Hematopoietic multipotent progenitor cell treated with erythropoietin and hydrocortisone succinate and interleukin-3 and kit ligand, for 15 days (in vitro differentiated cells): ENCODE measurements at places on chromosomes 1 and 21.
A peak's percentile ranks its signal among the peaks of the same experiment; 100 is the strongest.

DNA sequence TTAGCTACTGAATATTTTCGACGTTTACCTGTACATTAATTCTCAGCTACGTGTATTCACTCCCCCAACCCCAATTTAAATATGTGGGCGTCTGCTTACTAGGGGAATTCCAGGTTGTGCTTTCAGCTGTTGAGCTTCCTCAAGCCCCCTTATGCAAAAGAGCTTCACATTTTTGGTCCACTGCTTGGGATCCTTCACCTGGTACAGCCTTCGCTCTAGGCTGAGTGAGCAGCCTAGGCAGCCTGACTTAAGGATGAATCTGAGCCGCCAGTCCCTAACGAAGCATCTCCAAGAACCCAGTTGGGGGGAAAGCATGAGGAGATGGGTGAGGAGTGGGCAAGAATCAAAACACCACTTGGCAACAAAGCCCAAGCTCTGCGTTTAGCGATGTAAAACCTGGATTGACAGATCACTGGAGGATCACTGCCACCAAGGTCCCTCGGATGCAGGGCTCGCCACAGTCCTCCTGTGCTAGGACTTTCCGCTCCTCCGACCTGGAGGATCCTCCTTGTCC lies 674 bp downstream of the BCL10 start:
- DNase-seq: no peak

DNA sequence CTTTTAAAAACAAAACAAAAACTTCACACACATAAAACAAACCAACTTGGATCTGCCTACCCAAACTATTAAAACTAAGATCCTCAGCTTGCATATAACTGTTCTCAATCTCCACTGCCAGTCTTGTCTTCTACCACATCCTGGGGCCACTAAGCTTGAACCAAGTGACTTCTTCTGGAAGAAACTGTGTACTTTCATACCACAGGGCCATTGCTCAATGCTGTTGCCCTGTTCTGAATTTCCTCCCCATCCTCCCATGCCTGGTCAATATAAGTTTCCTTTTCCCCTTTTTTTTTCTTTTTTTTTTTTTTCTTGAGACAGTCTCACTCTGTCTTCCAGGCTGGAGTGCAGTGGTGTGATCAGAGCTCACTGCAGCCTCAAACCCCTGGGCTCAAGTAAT lies 109.9 kb downstream of the KIAA0319L start:
- no peak for DNase-seq

GRCh38 chr1:17696417-17697301 lies 58.5 kb upstream of the ACTL8 start:
- no peak for DNase-seq

DNA sequence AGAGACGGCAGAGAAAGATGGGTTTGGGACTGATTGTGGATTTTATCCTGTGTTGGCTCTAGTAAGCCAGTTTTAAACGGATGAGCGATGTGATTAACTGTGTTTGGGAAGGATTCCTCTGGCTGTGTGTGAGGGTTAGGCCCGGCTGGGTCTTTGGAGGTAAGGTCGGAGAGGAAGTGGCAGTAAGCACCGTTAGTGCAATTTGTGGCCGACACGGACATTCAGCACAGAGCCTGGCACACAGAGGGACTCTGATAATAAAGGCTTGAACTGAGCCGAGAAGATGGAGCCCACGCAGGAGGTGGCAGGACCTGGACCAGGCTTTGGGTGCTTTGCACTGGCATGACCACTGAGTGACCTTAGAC lies 1.3 kb downstream of the MTFR1L start:
- DNase-seq: no peak

- DNase-seq: no peak
Observed at GRCh38 chr1:34029954-34030353, 135.1 kb downstream of the CSMD2 start.

DNA sequence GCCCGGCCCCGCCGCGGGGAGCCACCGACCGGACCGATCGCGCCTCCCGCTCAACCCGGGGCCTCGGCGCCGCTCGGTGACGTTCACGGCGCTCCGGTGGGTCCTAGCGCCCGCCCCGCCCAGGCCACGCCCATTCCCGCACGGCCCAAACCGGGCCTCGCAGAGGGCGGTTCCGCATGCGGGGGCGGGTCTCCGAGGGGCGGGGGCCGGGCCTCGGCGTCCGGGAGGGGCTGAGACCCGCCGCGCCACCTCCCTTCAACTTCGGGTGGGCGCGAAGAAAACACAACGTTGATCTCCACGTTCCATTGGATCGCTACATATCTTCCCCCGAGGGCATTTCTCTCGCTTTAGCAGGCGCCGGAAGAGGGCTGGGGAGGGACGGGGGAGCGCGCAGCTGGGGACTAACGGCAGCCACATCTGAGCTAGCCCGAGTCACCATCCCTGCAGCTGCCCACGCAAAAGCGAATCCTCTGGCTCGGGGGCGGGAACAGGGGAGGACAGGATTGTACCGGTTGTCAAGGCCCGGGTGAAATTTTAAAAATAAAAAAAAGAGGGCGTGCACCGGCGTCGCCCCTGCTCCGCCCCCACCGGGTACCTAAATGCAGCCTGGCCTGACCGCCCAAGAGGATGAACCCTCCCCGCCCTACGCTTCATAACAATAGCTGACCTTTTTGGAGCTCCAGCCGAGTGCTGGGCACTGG lies at the start of gene MAD2L2:
Gene MAD2L2, minus strand, starts transcription at position 78 of the 701 bp plus-strand sequence. CDS start 547 bp downstream, outside the sequence.
- peak; percentile 85 for DNase-seq

DNA sequence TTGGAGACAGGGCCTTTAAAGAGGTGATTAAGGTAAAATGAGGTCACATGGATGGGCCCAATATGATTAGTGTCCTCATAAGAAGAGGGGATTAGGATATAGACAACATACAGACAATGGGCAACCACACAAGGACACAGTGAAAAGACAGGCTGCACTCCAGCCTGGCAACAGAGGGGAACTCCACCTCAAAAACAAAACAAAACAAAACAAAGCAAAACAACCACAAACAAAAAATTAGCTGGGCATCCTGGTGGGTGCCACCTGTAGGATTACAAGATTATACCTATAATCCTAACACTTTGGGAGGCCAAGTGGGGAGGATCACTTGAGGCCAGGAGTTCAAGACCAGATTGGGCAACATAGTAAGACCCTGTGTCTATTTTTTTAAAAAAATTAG lies 4.8 kb upstream of the MDM4 start:
- DNase-seq: no peak

GRCh38 chr1:44631333-44631646 lies 43.0 kb downstream of the TMEM53 start:
- DNase-seq: peak; percentile 54

GRCh38 chr1:168082008-168082876 lies 54.5 kb downstream of the GPR161 start:
- DNase-seq: peak; percentile 78

DNA sequence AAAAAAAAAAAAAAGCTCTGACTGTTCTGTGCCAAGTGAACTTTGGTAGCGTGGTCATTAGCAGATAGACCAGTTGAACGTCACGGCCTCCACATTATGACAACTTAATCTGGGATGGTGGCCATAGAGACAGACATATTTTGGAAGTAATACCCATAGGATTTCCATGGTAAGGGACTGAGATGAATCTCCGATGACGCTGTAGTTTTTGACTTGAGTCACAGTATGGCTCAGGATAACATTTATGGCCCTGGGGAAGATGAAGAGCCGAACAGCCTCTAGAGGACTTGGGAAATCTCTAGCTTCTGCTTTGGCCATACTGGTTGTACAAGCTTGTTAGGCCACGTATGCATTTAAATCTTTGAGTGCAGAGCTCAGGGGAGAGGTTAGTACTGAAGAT lies 214.0 kb downstream of the KCNJ6 start:
- no peak for DNase-seq

DNA sequence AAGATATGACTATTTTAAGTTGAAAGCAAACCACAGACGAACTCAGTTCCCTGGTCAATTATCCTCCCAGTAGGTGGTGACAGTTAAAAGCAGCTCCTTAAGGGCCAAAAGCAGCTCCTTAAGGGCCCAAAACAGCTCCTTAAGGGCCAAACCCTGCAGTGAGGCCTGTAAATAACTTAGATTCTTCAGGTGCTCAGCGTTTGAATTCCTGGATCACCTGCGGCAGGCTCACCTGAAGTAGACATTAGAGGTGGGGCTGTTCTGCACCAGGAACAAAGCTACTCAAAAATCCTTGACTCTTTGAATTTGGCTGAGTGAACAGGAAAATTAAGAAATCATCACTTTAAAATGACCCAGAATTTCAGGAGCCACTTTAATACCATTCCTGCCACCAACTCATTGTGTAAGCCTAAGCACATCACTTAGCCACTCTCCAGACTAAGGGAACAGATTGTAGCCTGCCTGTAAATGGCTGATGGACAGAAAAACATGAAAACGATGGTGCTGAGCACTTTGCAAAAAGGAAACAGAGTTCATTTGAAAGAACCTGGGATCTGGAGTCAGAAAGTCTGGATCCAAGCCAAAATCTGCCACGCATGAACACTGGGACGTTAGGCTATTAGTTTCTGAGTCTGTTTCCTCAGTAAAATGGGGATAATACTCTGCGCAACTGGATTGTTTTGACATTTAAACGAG lies 126.9 kb downstream of the LRIG2 start:
- no peak for DNase-seq

DNA sequence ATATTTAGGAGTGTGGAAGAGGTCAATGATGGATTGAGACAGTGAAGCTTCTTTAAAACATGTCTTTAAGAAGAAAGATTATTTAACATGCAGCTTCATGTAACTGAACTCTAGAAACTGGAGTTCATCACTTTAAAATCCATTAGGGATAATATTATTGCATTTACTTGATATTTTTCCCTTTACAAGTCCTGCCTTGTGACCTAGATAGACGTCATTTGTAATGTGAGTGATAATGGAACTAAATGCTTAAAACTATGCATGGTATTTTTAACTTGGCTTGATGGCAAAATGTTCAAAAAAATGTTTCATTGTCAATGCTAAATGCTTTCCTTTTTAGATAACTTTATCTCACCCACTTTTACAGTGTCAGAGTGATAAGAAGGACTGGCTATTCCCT lies 723.7 kb downstream of the RWDD3 start:
- DNase-seq: no peak

DNA sequence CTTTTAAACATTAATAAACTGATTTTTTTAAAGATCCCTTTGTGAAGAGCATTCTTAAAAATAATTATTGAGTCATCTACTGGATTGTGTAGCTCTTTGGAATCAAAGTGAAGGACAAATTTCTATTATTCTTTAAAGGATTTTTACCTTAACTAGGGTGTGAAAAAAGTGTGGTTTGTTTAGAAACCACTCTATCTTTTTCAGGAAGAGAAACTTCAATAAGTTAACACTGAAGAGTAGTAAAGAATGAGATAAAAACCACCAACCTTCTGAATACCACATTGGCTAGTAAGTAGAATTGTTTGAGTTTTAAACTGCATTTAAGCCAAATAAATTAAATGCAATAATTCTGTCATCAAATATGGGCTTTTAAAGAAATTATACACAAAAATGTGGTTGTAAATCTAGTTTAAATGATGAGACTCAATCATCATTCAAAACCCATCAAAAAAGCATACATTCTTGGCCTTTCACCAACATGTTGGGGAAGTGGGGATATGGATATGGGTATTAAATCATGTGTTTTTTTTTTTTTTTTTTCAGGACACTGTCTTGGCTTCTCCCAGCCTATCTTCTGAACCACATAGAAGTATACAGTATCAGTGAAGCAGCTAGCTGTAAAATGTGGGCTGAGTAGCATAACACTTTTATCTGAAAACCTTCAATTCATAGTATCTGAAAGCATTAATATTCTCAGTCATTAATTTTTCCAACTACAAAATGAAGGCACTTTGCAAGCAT lies 4.8 kb downstream of the S1PR1 start:
- DNase-seq: no peak

DNA sequence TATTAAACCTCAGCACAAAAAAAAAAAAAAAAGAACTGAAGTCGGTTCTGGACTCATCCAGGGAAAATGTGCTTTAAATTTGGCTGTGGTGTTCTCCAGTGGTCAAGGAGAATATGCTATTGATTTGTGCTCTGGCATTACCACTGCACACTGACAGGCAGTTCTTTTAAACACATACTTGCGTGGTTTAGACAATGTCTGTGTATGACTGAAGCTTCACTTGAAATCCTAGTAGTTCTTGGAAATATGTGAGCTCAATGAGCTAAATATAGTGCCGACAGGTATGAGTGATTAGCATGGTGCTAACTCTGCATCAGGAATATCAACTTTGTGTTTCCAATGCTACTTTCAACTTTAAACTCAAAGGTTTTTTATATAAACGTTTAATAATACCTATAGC lies 415.6 kb downstream of the SMYD3 start:
- no peak for DNase-seq

DNA sequence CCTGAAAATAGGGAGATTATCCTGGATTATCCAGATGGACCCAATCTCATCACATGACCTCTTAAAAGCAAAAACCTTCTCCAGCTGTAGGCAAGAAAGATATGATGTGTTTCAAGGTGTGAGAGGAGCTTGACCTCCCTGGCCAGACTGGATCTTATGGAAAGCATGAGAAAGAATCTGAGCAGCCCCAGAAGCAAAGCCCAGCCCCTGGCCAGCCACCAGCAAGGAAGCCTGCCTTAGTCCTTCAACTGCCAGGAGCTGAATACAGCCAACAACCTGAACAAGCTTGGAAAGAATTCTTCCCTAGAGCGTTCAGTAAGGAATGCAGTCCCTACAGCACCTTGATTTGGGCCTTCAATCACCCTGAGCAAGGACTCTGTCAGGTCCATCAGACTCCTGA lies 375.0 kb upstream of the CHRM3 start:
- no peak for DNase-seq
